Mucosa of descending colon (tissue), 3 donors: ENCODE measurements at places on chromosomes 4 and X. TPM values are rescaled to one million over a fixed set of nuclear protein-coding genes. Genes with fewer than 3 reads are reported as not detected.

KLHL2 gene
- 12.9 TPM for total RNA-seq

RHOXF1 gene
- not detected for total RNA-seq

TMEM131L gene
- total RNA-seq: 9.8 TPM

KDR gene
- 5.8 TPM for total RNA-seq

TSPAN7 gene
- 104 TPM for total RNA-seq

IL15 gene
- total RNA-seq: 7.2 TPM

RAB39B gene
- 0.79 TPM for total RNA-seq

CT83 gene
- total RNA-seq: not detected

RIBC1 gene
- total RNA-seq: 0.43 TPM

HPSE gene
- total RNA-seq: 6.9 TPM

GAB1 gene
- 84.0 TPM for total RNA-seq

KLB gene
- total RNA-seq: 1.0 TPM

- DNase-seq: no peak
Observed at GRCh38 chrX:106069048-106069447, 30.5 kb upstream of the SERPINA7 start.

GRCh38 chr4:86362510-86362909, 2.7 kb upstream of the MAPK10 start:
- no peak for DNase-seq

DNA sequence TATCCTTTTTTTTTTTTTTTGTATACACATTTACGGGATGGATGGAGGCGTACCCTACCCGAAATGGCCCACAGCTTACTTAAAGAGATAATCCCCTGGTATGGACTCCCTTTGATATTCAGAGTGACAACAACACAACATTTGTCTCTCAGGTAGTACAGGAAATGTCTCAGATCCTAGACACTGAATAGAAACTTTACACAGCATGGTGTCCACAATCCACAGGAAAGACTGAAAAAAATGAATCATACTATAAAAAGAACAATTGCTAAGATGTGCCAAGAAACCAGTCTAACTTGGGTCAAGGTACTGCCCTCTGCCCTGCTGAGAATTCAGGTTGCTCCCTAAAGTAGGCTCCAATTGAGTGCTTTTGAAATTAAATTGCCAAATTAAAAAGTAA, 100.8 kb upstream of the LANCL3 start:
- DNase-seq: no peak

DNA sequence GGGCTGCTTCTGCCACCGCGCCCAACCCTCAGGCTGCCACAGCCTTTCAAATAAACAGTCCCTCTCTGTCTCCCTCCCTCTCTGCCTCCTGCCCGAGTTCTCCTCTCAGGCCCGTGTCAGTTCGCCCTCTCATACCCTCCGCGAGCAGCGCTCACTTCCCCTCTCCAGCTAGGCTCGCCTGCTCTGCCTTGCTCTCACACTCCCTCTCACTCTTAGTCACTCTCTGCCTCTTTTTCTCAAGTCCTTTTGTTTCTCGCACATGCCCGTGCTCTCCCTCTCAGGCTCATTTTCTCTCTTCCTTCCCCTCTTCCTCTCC, 3.2 kb downstream of the EFNB1 start:
- peak; percentile 64 for DNase-seq

DNA sequence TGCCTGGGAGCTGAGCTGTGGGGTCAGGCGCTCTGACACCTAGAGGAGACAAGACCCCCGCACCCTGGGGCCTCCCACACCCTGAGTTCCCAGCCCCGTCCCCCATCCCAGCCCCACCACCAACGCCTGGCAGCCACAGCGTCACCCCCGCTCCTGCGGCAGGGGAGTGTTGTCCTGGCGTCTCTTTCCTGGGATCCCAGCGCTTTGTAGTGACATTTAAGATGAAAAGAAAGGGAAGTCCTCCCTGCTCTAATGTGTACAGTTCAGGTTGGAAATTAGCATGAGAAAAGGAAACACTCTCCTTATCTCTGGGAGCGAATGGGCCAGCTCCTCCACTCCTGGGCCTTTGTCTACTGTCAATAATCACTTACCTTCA, 112.1 kb downstream of the FAM53A start:
- DNase-seq: peak; percentile 45

DNA sequence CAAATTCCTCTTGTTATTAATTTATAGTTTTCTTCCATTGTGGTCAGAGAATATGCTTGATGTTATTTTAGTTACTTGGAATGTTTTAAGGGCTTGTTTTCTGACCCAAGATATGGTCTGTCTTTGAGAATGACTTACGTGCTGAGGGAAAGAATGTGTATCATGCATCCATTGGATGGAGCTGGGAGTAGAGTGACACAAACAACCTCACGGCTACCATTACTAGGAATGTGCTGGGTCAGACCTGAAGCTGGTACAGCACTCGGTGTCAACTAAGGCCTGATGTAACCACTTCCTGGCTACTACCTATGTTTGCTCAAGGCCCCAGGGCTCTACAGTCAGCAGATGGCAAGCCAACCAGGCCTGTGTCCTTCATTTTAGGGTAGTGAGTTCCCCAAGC, 257.8 kb downstream of the FAT4 start:
- DNase-seq: no peak

- DNase-seq: no peak
Observed at GRCh38 chr4:178329226-178329872, 887.1 kb upstream of the AGA start.

DNA sequence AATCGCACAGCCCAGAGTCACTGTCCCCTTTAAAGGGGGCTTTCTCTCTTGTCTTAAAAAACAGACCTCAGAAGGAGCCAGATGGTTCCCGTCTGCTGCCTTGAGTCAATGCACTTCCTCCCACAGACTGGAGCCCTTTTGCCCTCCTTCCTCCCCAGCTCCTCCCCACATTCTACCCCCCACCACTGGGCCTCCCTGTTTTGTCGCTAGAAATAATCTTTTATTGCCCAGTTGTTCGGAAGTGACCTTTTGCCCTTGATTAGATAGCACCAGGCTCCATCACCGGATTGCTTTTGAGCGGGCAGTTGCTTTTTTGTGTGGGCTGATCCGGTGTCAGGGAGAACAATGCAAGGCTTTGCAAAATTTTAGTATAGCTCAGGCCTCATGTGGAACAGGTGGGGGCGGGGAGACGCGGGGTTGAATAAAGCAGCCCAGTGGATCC, 47.7 kb downstream of the SPRY1 start:
- DNase-seq: peak; percentile 62

DNA sequence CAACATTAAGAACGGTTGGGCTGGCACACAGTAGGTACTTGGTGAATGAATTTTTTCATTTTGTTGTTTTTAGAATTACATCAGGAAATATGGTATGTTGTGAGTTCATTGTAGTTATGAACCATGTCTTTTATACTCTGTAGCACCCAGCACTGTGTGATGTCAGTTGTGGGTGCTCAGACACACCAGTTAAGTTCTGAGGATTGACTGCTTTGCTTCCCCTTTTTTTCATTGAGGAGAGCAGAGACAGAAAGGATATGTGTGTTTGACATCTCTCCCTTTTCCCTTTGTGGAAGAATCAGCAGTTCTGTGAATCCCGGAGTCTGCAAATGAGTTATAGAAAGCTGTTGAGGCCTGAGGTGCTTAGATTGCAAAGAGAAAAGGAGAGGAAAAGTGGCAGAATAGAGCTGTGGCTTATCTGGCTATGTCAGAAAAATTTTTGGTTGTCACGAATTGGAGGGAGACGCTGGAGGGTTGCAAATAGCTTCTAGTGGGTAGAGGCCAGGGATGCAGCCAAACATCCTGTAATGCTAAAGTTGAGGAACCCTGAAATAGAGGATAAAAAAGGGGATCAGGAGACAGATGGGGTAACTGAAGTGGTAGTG, 13.1 kb downstream of the SMAD1 start:
- DNase-seq: no peak

- no peak for DNase-seq
Observed at GRCh38 chr4:133594390-133595207, 445.5 kb downstream of the PCDH10 start.

DNA sequence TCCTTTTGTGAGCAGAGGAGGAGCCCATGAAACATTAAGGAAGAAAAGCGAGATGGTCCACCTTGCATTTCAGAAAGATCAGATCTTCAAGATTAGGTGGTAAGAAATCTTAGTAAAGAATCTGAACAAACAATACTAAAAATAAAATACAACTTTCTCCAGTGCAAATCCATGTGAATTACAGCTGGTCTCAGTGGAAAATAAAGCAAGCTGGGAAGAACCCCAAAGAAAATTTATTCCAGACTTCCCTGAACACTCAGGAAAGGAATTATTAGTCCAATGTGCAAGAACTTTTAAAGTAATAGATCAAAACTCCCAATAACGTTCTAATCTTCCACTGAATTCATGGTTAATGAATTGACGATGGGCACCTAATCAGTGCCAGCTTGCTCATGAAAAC, 37.3 kb upstream of the C1QTNF7 start:
- no peak for DNase-seq

- DNase-seq: no peak
Observed at GRCh38 chrX:7441586-7441985, 293.6 kb upstream of the PUDP start.

GRCh38 chrX:106973433-106974149, 26.4 kb downstream of the MORC4 start:
- no peak for DNase-seq

DNA sequence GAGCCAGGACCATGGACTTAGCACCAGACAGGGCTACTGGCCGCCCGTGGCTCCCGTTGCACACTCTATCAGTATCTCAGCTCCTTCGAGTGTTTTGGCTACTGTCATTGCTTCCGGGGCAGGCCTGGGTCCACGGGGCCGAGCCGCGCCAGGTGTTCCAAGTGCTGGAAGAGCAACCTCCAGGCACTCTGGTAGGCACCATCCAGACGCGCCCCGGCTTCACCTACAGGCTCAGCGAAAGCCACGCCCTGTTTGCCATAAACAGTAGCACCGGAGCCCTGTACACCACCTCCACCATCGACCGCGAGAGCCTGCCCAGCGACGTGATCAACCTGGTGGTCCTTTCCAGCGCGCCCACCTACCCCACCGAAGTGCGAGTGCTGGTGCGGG, 1.6 kb downstream of the FAT4 start:
- peak; percentile 29 for DNase-seq

- no peak for DNase-seq
Observed at GRCh38 chr4:113825272-113825671, 63.7 kb upstream of the CAMK2D start.

DNA sequence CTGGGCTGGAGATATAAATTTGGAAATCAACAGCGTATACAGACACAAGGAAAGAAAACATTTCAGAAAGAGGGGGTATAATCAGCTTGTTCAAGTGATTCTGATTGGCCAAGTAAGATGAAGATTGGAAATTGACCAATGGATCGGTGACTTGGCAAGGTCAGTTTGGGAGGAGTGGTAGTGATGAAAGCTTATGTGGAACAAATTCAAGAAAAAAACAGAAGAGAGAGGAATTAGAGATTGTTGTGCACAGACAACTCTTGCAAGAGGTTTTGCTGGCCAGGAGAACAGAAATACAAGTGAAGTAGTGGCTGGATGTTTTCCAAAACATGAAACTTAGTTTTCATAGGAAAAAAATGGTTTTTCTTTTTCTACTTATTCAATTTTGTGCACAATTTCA, 16.3 kb downstream of the CD38 start:
- DNase-seq: no peak

- DNase-seq: no peak
Observed at GRCh38 chr4:154740462-154740861, 3.3 kb upstream of the LRAT start.

GRCh38 chr4:140047017-140047640, 106.9 kb downstream of the MAML3 start:
- no peak for DNase-seq

DNA sequence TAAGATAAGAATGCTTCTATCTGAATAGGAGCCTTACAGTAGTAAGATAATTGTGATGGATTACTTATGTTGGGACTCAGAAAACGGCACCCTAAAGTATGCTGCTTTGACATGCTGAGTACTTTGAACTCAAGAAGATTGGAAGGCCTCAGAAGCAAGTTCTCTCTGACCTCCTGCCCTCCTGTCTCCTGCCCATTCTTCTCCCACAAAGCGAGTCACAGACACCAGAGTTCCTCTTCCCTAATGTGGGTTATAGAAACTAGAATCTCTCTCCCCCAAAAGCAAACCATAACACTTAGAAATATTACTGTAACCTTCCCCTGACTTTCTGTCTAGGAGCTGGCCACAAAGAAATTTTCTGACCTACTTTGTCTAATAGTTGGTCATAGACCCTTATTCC, 76.5 kb downstream of the DDIT4L start:
- DNase-seq: no peak

DNA sequence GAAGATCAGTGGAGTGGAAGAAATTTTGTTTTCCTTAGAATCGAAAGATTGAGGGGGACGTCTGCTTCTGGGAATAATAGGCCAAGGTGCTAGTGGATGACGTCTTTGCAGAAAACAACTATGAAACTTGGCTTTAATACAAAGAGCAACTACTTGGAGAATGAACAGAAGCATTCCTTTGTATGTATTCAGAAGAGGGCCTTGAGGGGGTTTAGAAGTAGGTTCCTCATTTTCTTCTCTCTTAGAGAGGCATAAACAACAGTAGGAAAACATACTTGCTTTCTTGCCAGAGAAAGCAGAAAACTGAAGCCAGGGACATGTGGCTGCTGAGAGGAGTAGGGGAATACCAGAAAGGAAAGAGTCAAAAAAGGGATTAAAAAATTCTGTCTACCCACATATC, 167.8 kb downstream of the ZNF330 start:
- no peak for DNase-seq

- no peak for DNase-seq
Observed at GRCh38 chr4:150242820-150243458, 164.7 kb downstream of the DCLK2 start.

DNA sequence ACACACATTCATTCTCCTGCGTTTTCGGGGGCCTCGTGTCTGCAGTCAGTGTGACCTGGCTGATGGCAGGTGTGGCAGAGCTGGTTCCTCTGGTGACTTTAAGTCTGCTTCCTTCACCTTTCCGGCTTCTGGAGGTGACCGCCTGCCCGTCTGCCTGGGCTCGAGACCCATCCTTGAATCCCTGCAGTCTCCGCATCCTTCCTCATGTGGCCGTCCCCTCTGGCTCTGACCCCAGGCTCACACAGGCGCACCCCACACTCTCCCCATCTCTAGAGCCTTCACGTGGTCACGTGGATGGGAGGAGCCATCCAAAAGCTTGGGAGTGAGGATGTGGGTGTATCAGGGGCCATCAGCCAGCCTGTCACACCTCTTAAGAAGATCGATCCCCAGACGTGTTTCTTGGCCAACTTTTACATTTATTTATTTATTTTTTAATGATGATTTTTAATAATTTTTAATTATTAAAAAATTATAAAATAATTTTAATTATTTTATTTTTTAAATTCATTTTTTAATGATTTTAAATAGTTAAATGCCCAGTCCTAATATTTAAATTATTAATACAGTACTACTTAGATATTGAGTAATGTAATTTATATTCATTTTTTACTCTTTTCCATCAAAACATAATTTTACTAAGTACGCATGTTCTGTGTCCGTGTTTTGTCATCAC, 20.9 kb downstream of the RGS12 start:
- DNase-seq: no peak
